ENCODE measurements at places on chromosomes 11 and 22.

GRCh38 chr22:37747715-37748100 is 50.9 kb downstream of the TRIOBP start:
- DNase-seq: no peak

GRCh38 chr22:36741968-36742367 is 34.0 kb downstream of the IFT27 start:
- no peak for DNase-seq

GRCh38 chr22:49233507-49234100 is 594.1 kb downstream of the BRD1 start:
- DNase-seq: no peak

- no peak for DNase-seq
Measured at GRCh38 chr11:28176351-28176750, 68.2 kb downstream of the METTL15 start.

GRCh38 chr11:88415495-88415894 is 78.0 kb upstream of the CTSC start:
- no peak for DNase-seq

GRCh38 chr11:22539821-22540256 is 85.8 kb downstream of the FANCF start:
- no peak for DNase-seq

- no peak for DNase-seq
Measured at GRCh38 chr11:77705195-77705875, 67.7 kb upstream of the CLNS1A start.

DNA sequence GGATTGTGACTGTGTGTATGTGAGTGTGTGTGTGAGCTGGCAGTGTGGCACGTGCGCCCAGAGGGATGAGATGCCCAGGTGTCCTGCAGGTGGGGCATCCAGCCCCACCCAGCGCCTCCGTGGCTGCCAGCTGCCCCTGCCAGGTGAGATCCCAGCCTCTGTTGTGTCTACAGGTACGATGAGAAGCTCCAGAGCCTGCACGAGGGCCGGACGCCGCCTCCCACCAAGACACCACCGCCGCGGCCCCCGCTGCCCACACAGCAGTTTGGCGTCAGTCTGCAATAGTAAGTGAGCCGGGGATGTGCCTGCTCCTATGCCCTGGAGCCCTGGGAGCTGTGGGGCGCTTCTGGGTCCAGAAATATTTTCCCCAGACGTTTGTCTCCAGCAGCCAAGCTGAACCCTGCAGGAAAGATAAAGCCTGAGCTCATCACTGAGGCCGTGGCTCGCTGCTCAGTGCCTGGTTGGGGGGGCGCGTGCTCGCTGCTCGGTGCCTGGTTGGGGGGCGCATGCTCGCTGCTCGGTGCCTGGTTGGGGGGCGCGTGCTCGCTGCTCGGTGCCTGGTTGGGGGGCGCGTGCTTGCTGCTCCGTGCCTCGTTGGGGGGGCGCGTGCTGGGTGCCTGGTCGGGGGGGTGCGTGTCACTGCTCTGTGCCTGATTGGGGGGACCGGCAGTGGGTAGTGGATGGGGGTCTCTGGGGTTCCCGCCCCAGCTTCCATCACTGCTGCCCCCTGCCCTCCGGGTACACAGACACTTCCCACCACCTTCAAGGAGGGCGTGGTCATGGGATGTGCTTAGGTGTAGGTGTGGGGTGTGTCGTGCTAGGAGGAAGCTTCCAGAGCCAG is 73.2 kb downstream of the ARHGAP8 start:
- DNase-seq: no peak

- DNase-seq: no peak
Measured at GRCh38 chr11:108965306-108966001, 300.6 kb downstream of the DDX10 start.

GRCh38 chr11:72511393-72512047 is 77.2 kb upstream of the CLPB start:
- no peak for DNase-seq

- no peak for DNase-seq
Measured at GRCh38 chr22:42134100-42135020, 3.8 kb upstream of the CYP2D6 start.

DNA sequence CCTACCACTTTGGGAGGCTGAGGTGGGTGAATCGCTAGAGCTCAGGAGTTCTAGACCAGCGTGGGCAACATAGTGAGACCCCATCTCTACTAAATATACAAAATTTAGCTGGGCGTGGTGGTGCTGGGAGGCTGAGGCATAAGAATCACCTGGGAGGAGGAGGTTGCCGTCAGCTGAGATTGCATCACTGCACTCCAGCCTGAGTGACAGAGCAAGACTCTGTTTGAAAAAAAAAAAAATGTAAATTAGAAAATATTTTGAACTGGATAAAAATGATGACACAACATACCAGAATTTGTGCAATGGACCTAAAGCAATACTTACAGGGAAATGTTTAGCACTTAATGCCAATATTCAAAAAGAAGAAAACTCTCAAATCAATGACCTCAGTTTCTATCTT is 46.4 kb downstream of the ATG16L2 start:
- DNase-seq: no peak
